Uterus (tissue), 4 donors: ENCODE measurements at places on chromosomes 6 and 20. TPM values are rescaled to one million over a fixed set of nuclear protein-coding genes. Genes with fewer than 3 reads are reported as not detected.

- no peaks in the 10 kb centered on the region for H3K27me3 ChIP-seq
- H3K36me3 ChIP-seq = no peaks in the 10 kb centered on the region
- H3K4me1 ChIP-seq = no peaks in the 10 kb centered on the region
- no peak overlapping the region for H3K4me3 ChIP-seq
These were observed 68.6 kb downstream of the SYNJ2 start for GRCh38 chr6:158050107-158050735.

DNA sequence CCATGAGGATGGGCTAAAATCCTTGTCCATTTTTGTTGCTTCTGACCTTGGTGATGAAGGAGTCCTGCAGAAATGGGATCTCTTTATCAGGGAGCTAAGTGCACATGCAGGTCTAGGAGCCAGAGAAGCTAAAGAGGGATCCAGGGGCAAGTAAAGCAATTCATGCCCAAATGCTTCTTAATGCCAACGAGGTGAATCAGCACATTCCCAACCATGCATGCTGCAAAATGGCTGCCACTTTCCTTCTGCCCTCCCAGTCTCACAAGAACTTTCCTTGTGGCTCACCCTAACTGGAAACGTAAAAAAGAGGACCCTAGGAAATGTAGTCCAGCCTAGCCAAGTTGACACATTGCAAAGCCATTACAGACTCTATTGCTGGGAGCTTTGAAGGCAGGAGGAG lies 298.4 kb downstream of the MAFB start:
- no peaks in the 10 kb centered on the region for H3K36me3 ChIP-seq
- DNase-seq = no peak
- no peaks in the 10 kb centered on the region for H3K4me1 ChIP-seq
- H3K4me3 ChIP-seq = no peak overlapping the region

DNA sequence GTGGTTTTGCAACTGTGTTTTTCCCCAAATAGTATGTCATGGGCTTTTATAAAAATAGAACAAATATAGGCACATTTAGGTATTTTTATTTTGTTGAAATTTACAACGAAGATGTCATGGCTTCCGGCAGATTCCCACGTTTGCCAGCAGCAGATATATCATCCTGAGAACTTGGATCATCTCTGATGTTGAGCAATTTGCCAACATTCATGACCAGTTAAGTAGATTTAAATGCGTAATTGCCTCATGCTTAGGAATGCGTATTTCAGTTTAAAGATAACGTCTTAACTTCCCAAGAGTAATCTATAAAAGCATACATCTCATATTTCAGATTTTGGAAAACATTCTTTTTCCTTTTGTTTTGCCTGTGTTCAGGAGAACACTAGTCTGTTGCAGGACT lies 457.8 kb downstream of the QKI start:
- no peaks in the 10 kb centered on the region for H3K4me1 ChIP-seq
- no peak for DNase-seq
- H3K4me3 ChIP-seq = no peak overlapping the region
- H3K27me3 ChIP-seq = no peaks in the 10 kb centered on the region

GRCh38 chr20:34293589-34293988 lies 9.6 kb downstream of the AHCY start:
- no peak for DNase-seq
- H3K4me1 ChIP-seq = no peaks in the 10 kb centered on the region
- no peak overlapping the region for H3K27ac ChIP-seq
- H3K4me3 ChIP-seq = no peak overlapping the region
- no peaks in the 10 kb centered on the region for H3K36me3 ChIP-seq

LHFPL5 gene
- total RNA-seq = not detected

KCNK16 gene
- not detected for total RNA-seq
